ENCODE measurements at places on chromosomes 7 and 10.

DNA sequence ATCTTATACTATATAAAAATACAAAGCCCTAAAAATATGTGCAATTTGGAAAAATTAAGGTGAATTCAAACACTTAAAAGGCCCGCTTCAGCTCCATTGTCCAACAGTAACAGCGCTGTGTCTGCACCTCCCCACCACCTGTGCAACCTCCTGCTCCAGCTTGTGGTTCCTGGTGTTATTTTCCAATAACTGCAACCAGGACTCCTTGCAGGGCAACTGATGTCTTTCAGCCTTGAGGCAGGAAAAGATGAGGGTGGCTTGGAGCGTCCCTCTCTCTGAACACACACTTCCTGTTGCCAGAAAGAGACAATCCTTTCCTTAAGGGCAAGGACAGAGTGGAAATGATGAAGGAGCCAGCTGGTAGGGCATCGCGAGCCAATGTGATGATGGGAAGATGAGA, 336.0 kb downstream of the GLRX3 start:
- DNase-seq = no peak

GRCh38 chr7:33876596-33877274, 28.6 kb upstream of the BMPER start:
- no peak for DNase-seq

- DNase-seq = no peak
Observed at GRCh38 chr7:80882213-80882801, 36.5 kb downstream of the SEMA3C start.

- DNase-seq = no peak
Observed at GRCh38 chr7:101567230-101567629, 61.9 kb downstream of the MYL10 start.

DNA sequence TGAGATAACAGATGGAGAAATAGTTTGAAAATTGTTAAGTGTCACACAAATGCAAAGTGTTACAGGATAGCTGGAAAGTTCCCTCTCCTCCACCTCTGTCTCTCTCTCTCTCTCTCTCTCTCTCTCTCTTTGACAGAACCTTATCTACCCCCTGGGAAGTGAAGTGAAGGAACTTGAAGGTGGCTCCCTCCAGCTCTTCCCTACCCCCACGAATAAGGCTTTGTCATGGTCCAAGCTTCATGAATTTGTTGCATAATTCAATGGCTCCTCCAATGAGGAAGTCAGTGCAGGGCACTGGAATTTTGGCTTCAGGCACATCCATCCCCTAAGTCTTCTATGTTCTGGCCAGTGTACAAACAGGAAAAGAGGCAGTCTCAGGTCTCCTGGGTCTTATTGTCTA, 66.4 kb downstream of the CDHR3 start:
- no peak for DNase-seq

- DNase-seq = no peak
Observed at GRCh38 chr7:25659841-25660240, 431.6 kb upstream of the NPVF start.

DNA sequence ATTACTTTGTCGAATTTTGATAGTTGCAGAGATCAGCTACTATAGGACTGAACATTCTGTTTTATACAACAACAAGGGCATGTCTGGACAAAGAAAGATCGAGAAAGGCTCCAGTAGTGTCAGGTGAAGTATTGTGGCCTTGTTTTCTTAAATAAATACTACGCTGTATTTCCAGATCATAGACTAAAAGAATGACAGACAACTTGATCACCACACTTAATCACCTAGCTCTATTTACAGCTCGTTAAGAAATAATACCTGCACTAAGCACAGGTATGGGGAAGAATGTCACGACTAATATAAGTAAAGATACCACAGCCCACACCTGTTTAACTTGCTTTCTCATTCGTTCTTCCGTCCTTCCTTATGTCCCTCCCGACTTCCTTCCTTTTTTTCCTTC, 269.2 kb downstream of the HGF start:
- DNase-seq = no peak

DNA sequence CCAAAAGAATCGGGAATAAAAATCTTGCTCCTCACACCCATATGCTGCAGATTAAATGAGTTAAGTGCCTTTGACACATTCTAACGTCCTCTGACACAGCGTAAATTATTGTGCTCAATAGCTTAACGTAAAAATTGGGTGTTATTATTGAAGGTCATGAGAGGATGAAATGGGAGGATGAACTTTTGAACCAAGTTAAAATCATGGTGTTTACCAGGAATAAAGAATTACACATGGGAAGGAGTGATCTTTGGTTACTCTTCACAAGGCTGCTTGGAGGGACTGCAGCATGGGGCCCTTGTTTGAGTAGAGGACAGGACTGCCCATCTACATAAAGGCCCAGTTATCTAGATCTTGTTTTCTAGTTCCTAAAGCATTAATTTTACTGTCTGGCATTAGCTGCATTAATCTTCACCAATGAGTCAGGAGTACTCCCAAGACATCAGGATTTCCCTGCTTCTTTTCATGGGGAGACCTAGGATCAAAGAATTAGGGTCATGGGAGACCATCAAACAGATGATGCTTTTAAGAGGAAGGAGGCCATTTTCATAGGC, 84.9 kb upstream of the PRR15 start:
- no peak for DNase-seq

- DNase-seq = no peak
Observed at GRCh38 chr10:53622201-53622600, 849.6 kb upstream of the MBL2 start.

DNA sequence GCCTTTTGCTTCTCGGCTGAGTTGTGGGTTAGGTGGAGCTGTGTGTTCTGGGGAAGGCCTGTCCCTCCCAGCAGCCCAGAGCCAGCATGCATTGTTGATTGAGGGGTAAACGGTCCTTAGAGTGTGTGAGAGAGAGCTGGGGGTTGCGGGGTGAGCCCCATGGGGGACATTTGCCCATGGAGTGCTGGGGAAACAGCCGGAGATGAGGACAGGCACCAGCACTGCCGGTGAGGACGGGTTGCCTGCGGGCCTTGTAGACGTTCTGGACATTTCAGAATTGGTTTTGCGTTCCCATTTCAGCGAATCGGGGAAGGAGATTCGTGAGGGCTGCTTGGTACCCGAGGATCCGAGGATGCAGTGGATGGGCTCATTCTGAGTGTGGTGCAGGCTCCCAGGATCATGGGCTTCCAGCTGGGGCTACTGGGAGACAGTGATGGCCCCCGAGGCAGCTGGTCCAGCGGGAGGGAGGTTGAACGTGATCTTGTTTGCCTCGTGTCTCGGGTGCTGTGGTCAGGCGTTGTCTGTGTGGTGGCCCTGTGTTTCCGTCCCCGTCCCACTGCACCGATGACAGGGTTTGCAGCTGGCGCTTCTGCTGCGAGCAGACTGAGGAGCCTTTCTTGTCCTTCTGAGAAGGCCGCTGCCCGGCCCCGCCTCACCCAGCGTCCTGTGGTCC, 113.9 kb downstream of the CYTH3 start:
- DNase-seq = no peak

GRCh38 chr7:18230271-18230670, 202.6 kb upstream of the PRPS1L1 start:
- DNase-seq = no peak

DNA sequence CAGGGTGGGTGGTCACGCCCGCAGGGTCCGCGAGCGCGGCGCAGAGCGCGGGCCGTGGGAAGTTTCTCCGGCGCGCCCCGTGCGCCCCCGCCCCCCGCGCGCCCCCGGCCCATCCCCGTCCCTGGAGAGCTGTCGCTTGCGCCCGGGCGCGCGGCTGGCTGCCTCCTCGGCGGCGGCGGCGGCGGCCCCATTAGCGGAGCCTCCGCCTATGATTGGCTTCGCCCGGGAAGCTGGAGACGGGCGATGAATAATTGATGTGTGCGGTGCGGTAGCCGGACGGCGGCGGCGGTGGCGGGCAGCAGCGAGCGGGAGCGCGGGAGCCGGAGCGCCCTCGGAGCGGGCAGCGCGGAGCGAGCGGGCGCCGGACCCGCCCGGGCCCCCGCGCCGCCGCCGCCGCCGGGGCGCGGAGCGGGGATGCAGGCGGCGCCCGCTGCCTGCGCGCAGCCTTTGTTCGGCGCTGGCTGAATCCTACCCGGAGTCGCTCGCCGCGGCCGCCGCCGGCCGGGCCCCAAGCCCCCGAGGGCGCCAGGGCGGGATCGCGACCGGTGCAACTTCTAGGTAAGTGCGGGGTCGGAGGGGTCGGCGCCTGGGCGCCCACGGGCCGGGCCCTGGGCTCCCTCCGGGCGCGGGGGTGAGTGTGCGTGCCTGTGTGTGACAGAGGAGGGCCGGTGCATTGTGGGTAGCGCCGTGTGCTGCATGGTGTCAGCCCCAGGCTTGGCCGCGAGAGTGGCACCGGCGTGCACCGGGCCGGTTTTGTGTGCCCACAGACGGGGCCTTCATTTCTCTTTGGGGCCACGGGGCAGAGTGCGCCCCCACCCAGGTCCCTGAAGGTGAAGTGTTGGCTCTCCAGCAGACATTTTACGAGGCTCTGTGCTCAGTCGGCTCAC, 103.8 kb upstream of the PPIF start:
- peak; percentile 64 for DNase-seq

GRCh38 chr10:131814567-131815265, 86.1 kb upstream of the PPP2R2D start:
- DNase-seq = no peak

- no peak for DNase-seq
Observed at GRCh38 chr10:96706331-96706853, 13.9 kb downstream of the PIK3AP1 start.

DNA sequence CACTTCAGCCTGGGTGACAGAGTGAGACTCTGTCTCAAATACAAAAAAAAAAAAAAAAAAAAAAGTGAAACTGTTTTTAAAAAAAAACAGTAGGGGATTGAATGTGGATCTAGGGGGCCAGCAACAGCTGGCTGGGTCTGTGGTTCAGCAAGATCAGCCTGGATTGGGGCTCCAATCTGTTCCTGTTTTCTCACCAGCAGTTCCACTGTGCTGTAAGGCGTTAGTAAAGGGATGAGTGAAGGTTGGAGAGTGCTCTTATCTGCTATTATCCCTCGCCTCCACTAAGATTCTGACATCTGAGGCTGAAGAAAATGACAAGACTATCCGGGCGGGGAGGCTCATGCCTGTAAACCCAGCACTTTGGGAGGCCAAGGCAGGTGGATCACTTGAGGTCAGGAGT, 41.6 kb upstream of the GTF2IRD1 start:
- DNase-seq = no peak

DNA sequence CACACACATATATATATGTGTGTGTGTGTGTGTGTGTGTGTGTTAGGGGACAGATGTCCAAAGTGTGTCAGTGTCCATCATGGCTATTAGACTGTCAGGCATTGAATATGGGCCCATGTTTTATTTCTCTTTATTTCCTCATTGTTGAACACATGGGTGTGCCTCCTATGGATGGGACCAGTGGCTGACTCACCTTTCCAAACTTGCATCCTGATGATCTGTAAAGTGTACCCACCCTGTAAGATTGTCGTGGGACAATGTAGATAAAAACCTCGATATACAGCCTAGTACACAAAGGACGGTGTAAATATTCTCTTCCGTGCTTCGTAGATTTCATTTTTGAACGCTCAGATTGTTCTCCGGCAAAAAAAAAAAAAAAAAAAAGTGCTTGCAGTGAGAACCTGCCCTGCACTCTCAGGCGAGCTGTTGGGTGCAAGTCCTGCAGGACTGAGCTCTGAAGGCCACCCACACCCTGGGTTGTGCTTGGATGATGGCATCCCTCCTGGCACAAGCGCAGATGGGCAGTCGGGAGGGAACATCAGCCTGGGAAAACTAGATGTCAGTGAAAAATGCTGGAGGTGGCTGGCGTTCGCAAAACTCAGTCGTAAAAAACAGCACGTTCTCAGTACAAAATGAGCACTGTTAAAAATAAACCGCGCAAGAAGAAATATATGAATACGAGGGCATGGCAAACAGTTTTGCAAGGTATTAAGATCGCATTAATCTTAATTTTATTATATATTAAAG, 166.9 kb downstream of the CUX1 start:
- DNase-seq = no peak

- no peak for DNase-seq
Observed at GRCh38 chr10:61135276-61135721, 191.3 kb upstream of the RHOBTB1 start.

- no peak for DNase-seq
Observed at GRCh38 chr10:50636618-50637579, 13.1 kb upstream of the SGMS1 start.

DNA sequence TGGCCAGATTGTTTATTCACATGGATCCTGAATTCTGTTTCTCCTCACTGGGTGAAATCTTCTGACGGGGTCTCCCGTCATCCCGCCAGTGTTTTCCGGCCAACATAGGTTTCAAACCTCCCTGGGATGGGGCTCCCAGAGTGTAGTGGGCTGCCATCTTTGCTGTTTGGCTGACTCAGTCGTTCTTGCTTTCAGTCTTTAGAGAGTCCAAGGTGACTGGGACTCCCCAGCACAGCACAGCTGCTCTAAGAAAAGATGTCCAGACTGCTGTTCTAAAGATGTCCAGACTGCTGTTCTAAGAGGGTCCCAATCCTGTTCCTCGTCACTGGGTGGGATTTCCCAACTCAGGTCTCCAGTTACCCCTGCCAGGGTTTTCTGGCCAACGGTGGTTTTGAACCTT, 801.9 kb upstream of the IGFBP3 start:
- no peak for DNase-seq

DNA sequence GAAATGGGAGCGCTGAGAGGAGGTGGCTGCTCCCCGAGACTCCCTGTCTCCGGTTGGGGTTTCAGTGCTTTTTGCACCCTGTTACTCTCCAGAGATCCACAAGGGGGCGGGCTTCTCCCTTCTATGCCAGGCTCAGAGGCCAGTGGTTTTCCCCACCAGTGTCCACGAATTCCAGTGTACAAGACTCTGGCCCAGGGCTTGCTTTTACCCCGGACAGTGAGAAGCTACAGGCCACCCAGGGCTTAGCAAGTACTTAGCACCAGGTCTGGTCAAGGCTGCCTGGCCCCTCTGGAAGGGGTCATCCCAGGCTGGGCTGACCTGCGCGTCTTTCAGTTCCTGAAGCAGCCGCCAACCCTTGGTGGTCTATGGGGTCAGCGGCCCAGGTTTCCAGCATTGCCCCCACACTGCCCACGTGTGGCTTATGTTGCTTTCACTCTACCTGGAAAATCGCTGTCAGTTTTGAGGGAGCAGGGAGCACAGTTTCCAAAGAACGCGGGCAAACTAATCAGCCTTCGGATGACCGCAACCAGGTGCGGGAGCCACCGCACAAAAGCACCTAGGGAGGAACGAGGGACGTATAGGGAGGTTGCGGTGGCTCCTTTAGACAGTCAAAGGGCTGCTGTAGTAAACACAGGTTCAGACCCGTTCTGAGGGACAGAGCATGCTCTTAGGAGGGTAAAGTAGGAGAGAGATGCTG, 6.8 kb downstream of the CYP26A1 start:
- DNase-seq = no peak
